ENCODE measurements at places on chromosomes 5 and 9. TPM values are rescaled to one million over a fixed set of nuclear protein-coding genes. Genes with fewer than 3 reads are reported as not detected.

Gene SLC36A3
- total RNA-seq: not detected

Gene CARTPT
- not detected for total RNA-seq

Gene IFNE
- not detected for total RNA-seq

Gene SOX30
- 0.07 TPM for total RNA-seq

Gene GFI1B
- 0.07 TPM for total RNA-seq

Gene TTC33
- 13.4 TPM for total RNA-seq

Gene CD72
- total RNA-seq: 1.4 TPM

Gene RIMOC1
- 12.0 TPM for total RNA-seq

Gene IRGM
- not detected for total RNA-seq

Gene CRB2
- 91.7 TPM for total RNA-seq

Gene FAM169A
- 30.1 TPM for total RNA-seq

Gene GARIN3
- total RNA-seq: not detected

Measured in cardiac muscle cell (in vitro differentiated cells and primary cell).